ENCODE measurements at places on chromosomes 1 and 21.

GRCh38 chr1:97906567-97907241 is 14.1 kb downstream of the DPYD start:
- DNase-seq = no peak

DNA sequence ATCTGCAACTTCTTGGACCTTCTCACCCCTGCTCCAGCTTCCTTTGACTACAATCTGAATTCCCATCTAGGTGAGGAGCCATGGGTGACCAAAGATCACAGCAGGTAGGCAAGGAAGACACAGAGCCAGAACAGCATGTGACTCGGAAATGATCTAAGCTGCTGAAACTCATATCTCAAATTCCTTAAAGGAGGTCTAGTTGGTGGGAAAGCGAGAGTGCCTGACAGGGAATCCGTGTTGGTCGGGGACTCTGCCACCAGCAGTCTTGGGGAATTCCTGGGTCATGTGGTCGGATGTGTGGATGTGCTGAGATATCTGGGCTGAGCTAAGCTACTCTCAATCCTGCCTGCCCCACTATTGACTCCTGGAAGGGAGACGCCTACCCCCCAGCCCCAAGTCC is 3.2 kb upstream of the NUAK2 start:
- DNase-seq = no peak

GRCh38 chr1:38208716-38209632 is 162.4 kb upstream of the POU3F1 start:
- DNase-seq = no peak

DNA sequence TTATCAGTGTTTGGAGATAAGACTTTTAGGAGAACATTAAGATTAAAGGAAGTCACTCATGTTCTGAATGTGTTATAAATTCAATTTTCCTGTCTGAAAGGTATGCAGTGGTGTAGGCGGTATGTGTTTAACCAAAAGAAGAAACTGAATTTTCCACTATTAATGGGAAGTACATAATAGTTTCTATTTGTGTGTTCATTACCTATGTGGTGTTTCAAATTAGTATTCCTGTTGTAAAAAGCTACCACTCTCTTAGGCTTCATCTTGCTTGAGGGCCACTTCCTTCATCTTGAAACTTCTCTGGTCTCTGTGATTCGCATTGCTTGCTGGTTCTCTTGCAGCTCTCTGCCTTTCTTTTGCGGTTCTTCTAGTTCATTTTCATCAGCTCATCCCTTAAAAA is 123.4 kb downstream of the HLX start:
- DNase-seq = no peak

DNA sequence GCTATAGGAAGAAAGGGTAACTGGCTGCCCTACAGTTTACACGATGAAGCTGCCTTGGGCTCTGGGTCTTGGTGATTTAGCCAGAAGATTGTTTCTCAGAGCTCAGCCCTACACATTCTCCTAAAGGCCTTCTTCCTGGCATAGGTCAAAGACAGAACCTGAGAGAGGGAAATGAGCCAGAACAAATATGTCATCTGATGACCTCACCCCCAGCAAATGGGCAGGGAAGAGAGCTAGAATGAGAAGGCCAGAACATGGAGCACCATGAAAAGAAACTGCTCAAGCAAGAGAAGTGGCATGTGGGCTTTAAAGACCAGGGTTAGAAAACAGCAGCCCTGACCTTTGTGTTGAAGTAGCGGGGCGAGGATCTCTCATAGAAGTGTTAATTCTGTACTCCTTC is 5.5 kb upstream of the ILDR2 start:
- no peak for DNase-seq

- no peak for DNase-seq
Observed at GRCh38 chr1:80447526-80447925, 1353.2 kb upstream of the ADGRL2 start.

- DNase-seq = no peak
Observed at GRCh38 chr1:13793088-13793730, 93.2 kb downstream of the PRDM2 start.

GRCh38 chr1:2463396-2463795 is 12.7 kb upstream of the PLCH2 start:
- DNase-seq = no peak

DNA sequence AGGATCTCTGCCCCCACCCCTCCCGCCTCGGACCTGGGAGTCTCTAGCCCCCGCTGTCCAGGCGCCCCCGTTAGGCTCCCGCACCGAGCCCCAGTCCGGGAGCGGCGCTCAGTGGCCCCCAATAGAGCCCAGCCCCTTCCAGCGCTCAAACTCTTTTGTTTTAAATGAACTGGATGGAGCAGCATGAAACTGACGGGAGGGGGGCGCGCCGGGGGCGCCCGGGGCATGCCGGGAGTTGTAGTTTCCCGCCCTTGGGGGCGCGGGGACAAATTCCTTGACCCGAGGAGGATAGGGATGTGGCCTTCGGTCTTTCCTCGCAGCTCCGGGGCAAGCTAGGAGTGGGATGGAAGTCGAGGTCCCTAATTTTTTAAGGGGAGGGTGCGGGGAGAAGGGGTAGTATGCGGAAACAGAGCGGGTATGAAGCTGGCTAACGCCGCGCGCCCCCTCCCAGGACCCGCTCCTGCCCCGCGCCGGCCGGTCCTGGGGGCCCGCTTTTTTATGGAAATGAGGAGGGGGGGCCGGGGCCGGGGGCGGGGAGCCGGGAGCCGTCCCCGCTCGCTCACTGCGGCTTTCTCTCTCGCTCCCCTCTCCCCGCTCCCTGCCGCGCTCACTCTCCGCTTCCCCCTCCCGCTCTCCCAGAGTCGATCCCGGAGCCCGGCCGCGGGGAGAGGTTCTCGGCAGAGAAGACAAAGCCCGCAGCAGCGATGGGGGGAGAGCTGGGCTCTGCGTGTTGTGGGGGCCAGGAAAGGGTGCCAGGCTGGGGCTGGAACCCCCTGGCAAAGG is at the start of gene MEX3A:
Gene MEX3A (minus strand): TSS at position 157 of the 783 bp plus-strand sequence. CDS start 467 bp downstream, outside the sequence.
- peak; percentile 59 for DNase-seq

- no peak for DNase-seq
Observed at GRCh38 chr1:82978461-82979324, 1020.2 kb downstream of the TTLL7 start.

GRCh38 chr1:31020007-31020790 is 45.3 kb downstream of the PUM1 start:
- DNase-seq = no peak

GRCh38 chr1:93670141-93670540 is 11.5 kb downstream of the BCAR3 start:
- peak; percentile 95 for DNase-seq

DNA sequence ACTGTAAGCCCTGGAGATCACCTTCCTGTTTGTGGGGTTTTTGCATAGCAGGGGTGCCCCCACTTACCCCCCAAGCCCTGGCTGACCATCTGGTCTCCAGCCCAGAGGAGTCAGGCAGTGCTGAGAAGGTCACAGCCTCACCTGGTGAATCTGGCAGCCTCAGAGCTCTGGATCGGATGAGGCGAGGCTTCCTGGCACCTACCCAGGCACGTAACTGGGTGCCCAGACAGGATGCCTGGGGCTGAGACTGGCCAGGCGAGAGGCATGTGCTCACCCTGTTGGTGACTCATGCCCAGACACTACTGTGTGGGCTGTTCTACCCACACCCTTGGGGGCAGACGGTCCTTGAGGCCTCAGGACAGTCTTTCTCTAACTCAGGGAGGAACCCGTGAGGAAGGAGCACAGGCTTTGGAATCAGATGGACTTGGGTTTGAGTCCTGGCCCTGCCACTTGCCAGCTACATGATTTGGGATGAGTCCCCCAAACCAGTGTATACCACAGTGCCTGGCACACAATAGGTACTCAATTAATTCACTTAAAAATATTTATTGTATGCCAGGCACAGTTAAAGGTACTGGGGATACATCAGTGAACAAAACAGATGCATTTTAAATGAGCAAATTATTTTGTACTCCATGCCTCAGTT is 15.1 kb upstream of the PADI3 start:
- DNase-seq = peak; percentile 71

- no peak for DNase-seq
Observed at GRCh38 chr1:6112690-6113005, 67.0 kb downstream of the KCNAB2 start.

- DNase-seq = no peak
Observed at GRCh38 chr1:170145061-170145460, 698 bp upstream of the NTMT2 start.

GRCh38 chr21:16532840-16533239 is 803.1 kb downstream of the USP25 start:
- no peak for DNase-seq

DNA sequence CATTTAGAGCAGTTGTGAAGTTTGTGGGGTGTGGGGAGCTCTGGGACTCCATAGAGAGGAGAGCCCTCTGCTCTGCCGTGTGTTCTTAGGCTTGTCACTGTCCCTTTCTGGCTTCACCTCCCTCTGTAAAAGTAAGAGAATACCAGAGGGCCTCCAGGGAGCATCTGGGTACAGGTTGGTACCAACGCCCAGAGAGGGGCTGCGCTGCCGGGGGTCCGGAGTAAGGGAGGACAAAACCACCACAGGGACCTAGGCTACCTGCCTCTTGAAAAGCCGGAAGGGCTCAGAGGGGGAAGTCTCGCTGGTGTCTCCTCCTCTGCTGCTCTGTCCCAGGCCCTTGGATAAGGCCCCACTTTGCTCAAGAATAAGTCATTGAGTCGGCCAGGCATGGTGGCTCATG is 3.1 kb upstream of the TINAGL1 start:
- no peak for DNase-seq

- no peak for DNase-seq
Observed at GRCh38 chr1:37858931-37859506, 373 bp downstream of the MTF1 start.

GRCh38 chr1:158121604-158122254 is 59.0 kb upstream of the CD1D start:
- peak; percentile 61 for DNase-seq

- no peak for DNase-seq
Observed at GRCh38 chr1:222161676-222162075, 386.2 kb downstream of the HHIPL2 start.

GRCh38 chr1:9589144-9589718 is 520 bp downstream of the TMEM201 start:
- DNase-seq = no peak

DNA sequence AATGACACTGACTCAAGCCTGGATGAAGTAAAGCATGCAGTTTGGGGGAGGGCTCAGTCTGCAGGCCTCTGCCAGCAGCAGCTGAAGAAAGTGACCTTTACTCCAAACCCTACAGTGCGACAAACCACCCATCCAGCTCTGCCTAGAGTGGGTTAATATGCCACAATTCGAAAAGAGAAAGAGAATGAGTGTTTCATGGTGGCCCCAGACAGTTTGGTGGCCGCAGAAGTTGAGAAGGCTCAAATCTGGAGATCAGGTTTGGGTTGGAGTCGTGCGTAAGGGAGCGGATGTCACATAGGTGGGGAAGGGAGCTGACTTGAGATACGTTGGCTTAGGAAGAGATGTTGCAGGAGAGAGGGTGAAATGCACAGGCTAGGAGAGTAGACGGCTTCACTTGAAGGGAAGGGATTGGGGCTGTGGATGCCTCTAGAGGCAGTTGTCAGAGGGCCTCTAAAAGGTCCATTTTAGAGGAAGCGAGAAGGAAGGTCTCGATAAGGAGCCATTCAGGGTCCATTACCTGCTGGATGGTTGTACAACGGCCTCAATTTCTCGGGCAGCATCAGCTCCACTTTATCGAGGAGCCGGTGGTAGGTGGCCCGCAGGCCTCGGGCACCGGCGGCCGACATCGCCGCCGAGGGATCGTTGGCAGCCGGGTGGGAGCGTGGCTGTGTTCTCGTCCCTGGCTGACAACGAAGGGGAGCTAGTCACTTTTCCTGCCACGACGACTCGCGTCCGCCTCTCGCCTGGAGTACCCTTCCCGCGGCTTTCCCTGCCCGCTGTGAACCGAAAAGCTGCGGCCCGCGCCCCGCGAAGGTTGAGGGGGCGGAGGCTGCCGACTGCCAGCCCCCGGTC is 1.0 kb upstream of the DCAF6 start:
- DNase-seq = peak; percentile 40

DNA sequence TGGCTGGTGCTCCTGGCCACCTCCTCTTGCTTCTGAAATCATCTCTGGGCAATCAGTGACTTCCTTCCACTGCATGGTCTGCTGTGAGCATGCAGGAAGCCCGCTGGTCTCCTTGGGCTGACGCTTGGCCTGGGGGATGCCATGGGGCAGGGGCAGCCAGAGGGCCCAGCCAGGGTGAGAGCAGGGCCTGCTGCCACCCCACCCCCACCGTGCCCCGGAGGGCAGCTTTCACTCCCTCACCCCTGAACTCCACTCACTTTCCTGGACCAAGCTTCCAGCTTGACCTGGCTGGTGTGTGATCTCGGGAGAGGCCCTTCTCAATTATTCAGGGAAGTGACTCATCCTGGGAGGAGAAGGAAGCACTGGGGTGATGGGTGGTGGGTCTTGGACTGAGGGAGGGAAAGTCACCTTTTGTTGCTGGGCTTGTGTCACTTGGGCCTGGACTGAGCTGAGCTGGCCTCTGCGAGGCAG is 270.2 kb upstream of the CSF3R start:
- DNase-seq = no peak

DNA sequence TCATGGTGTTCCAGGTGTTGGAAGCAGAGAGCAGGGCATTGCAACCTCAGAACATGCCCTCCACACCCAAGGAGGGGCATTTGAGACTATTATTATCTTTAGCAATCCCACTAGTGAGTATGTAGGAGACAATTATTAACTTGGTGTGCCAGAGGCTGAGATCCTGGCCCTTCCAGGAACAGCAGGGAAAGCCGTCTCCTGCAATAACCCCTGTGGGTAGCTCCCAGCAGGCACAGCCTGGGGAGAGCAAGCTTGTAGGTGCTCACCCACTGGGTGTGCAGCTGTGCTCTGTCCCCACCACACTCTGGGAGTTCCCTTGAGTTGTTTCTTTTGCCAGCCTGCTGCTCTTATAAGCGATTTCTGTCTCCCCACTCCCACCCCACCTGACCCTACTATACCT is 10.3 kb downstream of the CFAP107 start:
- no peak for DNase-seq

DNA sequence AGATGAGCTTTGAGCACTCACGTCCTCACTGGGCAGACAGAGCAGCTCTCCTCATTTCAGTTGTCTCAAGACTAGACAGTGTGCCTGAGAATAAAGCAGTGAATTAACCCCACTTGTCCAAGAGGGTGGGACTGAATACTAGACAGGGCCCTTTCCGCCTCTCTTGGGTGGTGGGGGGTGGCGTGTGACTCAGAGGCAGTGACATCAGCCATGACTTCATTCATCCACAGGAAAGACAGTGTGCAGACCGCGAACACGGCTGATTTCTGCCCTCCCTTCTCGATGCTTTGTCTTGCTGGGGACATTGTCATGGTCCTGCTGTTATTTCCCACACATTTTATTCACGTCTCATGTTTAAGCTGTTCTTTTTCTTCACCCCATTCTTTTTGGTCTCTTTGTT is 64.9 kb downstream of the FGGY start:
- no peak for DNase-seq

All from SK-MEL-5 (cell line).